ENCODE measurements at places on chromosomes 1 and 21. TPM values are rescaled to one million over a fixed set of nuclear protein-coding genes. Genes with fewer than 3 reads are reported as not detected.

ARMH1 gene
- 99.8 TPM for total RNA-seq

NPPA gene
- not detected for total RNA-seq

CBR1 gene
- 62.7 TPM for total RNA-seq

TMPRSS3 gene
- 33.7 TPM for total RNA-seq

TRPM2 gene
- 15.2 TPM for total RNA-seq

PLCH2 gene
- 2.9 TPM for total RNA-seq

- DNase-seq = no peak
Observed at GRCh38 chr1:26991310-26992116, 2.0 kb upstream of the TRNP1 start.

DNA sequence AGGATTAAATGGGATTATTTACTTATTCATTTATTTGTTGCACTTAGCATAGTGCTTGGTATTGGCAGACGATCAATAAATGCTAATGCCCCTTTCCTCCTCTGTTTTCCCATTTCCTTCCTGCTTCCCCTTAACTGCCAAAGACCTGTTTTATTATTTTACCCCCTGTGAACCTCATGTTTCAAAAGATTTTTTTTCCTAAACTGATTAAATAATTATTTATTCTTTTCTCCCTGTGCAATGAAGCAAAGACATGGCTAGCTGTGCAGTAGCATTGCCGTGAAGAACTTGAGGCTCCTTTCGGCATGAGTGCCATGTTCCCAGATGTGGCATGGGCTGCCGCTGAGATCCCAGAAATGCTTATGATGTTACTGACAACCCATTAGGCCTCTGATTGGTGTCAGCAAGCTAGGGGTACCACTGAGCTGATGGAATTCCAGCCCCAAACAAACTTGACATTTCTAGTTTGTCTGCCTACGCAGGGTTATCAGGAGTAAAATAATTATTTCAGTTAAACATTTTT, 266.4 kb upstream of the TMEM51 start:
- no peak for DNase-seq

GRCh38 chr1:186905561-186905960, 76.8 kb downstream of the PLA2G4A start:
- no peak for DNase-seq

DNA sequence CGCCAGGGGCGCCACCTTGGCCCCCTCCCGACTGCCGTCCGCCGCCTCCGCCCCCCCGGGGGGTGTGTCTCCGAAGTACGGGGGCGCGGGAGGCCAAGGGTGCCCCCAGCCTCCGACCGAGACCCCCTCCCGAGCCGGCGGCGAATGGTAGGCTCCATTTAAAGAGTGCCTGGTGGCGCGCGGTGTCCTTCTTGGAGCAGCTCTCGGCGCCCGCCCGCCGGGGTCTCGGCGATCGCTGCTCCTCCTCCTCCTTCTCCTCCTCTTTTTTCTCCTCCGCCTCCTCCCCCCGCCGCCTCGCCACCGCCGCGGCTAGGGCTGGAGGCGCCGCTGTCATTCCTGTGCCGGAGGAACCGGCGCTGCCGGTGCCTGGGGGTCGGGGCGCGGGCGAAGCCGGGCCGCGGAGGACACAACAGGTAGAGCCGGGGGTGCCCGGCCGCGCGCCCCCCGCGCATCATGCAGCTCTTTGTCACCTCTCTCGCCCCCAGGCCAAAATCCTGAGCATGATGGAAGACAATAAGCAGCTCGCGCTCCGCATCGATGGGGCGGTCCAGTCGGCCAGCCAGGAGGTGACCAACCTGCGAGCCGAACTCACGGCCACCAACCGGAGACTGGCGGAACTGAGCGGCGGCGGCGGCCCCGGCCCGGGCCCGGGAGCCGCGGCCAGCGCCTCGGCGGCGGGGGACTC, at the start of gene KAZN:
Gene KAZN, plus strand, starts transcription at position 188 of the 685 bp plus-strand sequence.
- no peak for DNase-seq

DNA sequence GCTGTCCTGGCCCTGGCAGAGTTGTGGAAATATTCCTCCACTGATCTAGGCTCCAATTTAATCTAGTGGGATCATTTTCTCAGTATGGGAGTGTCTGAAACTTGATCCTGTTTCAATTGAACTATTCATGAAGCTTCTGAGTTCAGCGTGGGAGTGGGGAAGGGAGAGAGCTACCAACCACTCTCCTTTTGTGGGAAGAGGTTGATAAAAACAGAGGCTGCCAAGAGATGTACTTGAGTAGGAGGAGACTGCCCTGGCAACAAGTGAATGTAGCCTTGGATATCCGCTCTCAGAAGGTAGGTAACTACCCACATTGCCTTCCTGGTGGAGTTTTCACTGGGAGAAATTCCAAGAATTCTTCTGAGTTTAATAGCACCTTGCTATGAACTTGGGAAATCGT, at the start of gene CTXND2:
Gene CTXND2, plus strand, starts transcription at position 119 of the 400 bp plus-strand sequence. CDS start 25,179 bp downstream, outside the sequence.
- no peak for DNase-seq

- DNase-seq = no peak
Observed at GRCh38 chr1:172404121-172404520, 16.4 kb upstream of the C1orf105 start.

DNA sequence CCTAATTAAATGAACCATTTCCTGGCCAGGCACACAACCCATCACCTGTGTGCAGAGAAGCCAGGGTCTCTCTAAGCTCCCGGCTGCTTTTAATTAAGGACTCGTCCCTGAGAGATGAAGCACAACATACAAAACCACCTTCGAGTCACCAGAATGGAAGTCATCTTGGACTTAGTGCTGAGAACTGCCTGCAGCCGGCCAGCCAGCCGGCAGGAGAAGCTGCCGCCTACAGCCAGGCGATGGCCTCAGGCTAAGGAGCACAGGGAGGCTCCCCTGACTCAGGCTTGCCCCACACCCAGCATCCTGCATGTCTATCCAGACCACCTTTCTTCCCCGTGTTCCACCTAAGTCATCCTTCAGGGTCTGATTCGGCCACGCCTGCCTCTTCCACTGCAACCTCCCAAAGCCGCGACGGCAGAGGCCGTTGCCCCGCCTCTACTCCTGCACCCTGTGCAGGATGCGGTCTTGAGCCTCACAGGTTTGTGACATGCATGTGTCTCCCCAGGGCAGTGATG, 83.6 kb downstream of the SLC66A1 start:
- no peak for DNase-seq

- DNase-seq = no peak
Observed at GRCh38 chr1:2460203-2460602, 15.9 kb upstream of the PLCH2 start.

DNA sequence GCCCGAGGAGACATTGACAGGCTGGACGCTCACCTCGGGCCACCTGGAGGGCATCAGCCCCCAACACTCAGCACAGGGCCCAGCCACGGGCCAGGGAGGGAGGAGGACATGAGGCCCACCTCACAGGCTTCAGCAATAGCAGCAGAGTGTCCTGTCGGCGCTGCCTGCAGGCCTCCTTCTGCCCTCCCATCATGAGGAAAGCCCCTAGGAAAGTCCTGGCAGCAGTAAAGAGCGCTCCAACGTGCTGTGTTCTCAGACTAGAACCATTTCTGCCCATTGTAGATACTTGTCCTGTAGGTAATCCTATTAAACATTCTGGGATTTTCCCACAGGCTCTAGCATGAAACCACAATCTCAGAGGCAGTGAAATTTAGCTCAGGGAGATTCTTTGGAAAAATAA, 62.0 kb upstream of the GALNT2 start:
- no peak for DNase-seq

DNA sequence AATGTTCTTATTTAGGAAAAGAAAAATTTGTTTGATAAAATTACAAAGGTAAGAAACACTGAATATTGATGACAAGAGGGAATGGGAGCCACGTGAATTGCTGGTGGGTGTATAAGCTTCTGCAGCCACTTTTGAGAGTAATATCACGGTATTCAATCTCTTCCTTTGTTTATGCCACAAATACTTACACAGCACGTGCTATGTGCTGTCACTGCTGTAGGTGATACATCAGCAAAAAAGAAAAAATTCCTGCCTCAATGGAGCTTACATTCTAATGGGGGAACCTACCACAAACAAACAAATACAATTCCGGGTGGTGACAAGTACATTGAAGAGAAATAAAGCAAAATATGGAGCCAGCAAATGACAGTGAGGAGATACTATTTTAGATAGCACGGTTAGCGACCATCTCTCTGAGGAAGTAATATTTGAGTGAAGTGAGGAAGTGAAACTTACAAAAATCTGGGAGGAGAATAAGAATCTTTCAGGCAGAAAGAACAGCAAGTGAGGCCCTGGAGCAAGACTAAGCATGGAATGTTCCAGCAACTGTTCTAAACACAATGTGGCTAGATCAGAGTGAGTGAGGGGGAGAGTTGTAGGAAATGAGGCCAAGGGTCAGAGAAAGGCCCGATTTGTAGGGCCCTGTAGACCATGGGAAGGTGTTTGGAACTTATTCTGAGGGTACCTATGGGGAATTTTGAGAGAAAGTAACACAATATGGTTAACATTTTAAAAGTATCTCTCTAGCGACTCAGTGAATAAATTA, 2.6 kb upstream of the FCRLB start:
- DNase-seq = no peak

DNA sequence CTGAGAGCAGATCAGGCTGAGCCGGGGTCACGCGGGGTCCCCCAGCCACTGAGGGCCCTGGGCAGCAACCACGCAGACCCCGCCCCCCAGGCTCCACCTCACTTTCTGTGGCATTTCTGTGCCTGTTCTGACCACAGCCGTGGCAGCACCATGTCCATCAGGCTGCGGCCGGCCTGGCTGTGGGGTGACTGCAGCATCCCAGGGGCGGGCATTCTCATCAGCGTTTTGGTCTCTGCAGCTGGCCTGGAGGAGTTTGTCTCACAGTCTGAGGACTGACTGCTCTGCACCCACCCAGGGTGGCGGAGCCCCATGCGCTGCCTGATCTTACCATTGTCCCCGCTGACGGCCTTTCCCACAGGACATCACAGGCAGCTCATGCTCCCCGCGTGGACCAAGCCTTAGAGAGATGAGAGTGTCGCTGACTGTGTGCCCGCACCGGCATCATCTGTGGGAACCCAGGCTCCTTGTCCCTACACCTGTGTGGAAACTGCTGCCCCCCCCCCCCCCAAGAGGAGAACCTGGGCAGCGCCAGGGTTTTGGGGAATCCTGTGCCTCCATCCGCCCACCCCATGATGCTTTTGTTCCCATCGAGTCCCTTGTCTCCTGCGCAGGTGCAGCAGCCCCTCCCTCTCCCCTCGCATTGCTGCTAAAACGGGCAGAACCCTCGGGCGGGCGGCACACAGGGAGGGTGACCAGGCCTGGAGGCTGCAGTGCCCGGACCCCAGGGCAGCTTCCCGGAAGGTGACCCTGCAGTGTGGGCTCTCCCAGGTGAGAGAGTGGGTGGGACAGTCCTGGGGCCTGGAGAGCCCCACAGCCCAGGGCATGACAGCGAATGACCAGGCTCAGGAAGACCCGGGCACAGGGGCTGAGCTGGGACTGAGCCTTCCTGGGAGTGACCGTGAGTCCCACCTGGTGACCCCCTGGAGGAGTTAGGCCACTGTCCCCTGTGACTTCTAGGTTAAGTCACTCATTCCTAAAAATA, 1.8 kb downstream of the KRTAP10-1 start:
- DNase-seq = no peak

- DNase-seq = no peak
Observed at GRCh38 chr1:29177022-29177705, 4.5 kb downstream of the SRSF4 start.

DNA sequence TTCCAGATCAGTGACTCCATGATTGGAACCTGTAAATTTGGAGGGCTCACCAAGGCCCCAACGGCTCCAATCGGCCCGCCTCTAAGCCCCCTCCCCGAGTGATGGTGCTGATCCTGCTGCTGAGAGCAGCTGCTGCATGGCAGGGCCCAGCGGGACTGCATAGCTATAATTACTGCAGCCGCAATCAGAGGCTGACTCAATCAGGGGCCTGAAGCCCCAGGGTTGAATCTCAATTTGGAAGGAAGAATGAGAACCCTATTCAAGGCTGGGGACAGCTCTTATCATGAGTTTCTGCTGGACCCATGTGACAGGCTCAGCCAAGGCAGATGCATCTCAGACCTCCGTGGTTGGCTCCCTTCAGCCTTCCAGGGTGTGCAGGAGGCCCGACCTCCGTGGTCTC, 42.8 kb upstream of the MAGOH start:
- no peak for DNase-seq

DNA sequence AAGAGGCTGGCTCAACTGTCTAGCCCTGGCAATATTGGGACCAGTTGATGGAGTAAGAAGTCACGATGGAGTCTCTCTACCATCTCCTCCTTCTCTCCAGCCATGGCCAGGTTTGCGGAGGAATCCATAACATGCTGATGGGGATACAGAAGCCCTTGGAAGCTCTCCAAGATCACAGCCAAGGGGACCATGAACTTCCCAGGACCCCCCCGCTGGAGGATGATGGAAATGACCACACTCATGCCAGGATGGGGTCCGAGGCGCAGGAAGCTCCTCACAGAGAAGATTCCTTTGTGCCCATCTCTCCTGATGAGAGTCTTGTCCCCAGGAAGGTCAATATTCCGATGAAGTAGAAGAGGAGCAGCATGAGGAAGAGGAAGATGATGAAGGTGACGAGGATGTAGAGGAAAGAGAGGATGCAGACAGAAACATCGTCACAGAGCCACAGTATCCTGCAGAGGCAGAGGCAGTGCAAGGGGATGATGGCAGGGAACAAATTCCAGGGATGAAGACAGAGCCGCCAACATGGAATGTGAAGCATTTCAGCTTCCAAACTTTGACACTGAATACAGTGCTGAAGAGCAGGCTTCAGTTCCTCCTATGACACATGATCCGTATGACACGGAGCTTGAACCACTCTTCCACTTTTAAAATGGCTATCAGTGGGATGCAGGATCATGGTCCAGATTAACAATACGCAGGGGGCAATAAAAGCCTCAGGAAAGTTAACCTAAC, 57.9 kb upstream of the EDN2 start:
- DNase-seq = no peak

- DNase-seq = no peak
Observed at GRCh38 chr1:89637496-89637895, 4.6 kb downstream of the LRRC8C start.

DNA sequence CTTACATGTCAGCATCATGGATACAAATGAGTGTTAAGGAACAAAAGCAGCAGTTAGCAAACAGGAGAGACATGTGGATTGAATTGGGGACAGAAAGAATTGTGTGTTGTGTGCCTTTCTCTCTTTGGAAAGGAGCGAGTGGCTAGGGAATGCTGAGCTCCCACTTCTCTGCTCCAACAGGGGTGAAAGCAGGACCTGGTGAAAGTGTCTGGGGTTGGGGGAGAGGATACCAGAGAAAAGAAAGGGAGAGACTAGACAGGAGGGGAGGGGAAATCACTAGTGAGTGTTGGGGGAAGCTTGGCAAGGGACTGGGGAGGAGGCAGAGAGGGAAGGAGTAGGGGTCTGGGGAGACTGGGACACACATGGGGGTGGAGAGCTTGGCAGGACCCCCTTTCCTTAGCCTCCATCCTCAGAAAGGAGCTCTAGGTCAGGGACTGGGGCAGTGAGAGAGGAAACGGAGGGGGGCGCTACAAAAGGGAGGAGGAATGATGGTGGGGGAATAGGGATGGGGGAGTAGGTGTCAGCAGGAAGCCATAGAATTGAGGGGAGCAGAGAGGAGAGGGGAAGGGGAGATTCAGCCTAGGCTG, 2.2 kb downstream of the KIRREL1 start:
- DNase-seq = no peak

DNA sequence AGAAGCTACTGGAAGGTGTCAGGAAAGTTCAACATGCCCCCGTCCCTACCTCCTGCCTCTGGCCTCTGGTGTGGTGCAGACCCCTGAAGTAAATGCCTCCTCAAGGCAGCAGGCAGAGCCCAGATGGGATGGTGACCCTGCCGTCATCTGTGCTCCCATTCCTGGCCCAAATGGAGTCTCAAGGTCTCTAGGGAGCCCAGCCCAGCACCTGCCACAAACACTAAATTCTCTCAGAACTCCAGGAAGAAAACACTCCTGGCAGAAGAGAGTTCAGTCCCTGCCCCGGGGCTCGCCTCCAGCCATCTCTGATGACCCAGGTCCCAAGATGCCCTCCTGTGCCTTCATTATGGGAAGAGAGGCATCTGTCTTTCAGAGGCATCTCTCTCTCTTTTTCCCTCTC, 261.6 kb upstream of the TMEM51 start:
- no peak for DNase-seq
